ENCODE measurements at places on chromosomes 6 and 20.
A peak's percentile ranks its signal among the peaks of the same experiment; 100 is the strongest.

GRCh38 chr6:34633785-34634184 is 62.8 kb downstream of the ILRUN start:
- no peak for DNase-seq

DNA sequence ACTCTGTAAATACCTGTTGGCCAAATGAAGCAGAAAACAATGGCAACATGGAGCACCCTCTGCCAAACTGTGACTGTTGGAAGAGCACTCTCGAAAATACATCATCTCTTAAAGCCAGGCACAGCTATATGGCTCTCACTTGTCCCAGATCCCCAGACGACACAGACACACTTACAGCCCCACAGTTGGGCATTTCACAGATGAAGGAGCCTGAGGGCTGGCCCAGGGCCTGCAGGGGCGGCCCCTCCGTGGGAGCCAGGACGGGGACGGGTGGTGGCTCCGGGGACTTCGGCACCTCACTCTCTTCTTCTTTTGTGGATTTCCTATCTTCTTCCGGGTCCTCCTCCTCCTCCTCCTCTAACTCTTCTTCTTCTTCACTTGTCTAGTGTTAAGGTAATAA is 18.4 kb upstream of the MRPS10 start:
- DNase-seq = no peak

DNA sequence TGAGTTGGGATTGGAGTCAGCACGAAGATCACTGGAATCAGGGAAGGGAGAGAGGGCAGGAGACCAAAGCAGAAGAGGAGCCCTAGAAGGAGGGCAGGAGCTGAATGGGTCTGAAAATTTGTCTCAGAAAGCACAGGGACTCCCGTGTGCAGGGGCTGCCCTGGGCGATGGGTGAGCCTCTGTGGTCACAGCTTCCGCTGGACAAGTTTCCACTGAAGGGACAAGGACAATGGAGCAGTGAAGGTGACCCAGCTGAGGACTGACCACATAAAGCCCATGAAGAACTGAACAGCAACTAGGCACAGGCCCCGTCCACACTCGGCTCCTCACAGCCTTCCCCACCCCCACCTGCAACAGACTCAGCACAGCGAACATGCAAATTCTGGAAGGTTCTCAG is 3.5 kb downstream of the HLA-C start:
- no peak for DNase-seq

DNA sequence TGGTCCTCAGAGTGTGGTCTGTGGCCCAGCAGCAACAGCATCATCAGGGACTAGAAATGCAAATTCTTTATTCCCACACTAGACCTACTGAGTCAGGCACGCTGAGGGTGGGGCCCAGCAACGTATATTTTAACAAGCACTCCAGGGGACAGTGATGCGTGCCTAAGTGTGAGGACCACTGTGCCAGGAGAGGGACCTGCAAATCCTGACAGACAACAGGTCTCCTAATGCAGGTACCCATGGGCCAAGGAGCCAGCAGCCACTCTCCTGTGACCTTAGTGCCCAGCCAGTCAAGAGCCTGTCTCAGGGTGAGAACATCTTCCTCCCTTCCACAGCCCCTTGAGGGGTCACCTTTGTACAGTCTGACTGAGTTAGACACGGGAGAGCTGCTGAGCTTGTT is 8.0 kb upstream of the MYLK2 start:
- no peak for DNase-seq

- no peak for DNase-seq
Observed at GRCh38 chr20:51489611-51490010, 52.9 kb downstream of the NFATC2 start.

GRCh38 chr6:80126657-80127345 is 20.3 kb downstream of the BCKDHB start:
- DNase-seq = no peak

- no peak for DNase-seq
Observed at GRCh38 chr20:32470025-32470861, 112.1 kb downstream of the ASXL1 start.

DNA sequence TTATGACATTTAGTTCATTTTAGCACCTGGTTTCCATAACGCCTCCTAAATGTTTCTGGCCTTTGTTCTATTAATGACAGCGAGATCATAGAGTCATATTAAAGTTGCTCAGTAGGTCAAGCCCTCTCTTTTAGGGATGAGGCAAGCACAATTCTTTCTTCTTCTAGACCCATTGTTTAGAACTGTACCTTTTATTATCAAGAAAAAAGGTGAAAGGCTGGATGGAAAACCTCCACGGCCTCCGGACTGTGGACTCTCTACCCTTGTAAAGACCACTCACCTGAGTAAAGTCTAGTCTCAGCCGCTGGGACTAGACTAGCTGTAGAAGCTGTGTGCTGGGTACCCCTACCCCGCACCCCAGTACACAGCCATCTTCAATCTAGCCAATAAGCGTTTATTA is 6.0 kb upstream of the AFDN start:
- no peak for DNase-seq

- DNase-seq = no peak
Observed at GRCh38 chr6:67411036-67411435, 1224.0 kb upstream of the ADGRB3 start.

DNA sequence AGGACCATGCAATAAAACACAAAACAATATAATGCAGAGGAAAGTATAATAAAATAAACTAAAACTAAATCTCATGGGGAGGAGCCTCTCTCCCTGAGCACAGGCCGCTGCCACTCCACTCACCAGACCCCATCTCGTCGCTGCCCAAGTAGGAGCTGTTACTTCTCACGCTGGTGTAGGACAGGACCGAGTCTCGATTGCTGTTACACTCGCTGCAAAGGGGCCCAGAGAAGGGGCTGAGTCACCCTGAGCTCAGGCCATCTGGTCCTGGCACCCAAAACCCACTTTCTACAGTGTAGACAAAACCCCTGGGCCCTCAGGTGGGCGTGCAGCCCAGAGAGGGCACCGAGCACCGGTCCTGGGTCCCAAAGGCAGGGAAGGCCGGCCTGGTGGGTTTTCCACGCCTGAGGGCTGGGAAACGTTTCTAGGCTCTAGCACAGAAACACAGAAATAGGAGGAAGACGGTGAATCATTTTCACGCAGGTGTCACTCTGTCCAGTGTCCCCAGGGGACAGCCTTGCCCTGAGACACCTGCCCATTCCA is 183.4 kb downstream of the PREX1 start:
- DNase-seq = no peak

DNA sequence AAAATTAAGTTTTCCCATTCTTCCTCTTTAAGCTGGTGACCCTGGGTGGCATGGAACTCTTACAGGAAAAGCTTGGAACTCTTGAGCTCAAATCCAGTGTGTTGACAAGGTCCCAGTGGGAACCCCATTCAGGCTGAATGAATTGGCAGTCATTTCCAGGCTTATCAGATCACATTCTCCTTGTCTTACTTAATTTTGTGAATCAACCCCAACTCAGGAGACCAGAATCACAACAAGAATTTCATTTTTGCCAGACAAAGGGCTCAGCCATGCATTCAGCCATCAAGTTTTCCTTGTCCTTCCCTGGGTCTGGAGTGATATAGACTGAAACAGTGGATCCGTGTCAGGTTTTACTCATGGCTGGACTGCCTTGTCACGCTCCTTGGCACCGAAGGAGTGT is 92.1 kb upstream of the EEF1E1 start:
- DNase-seq = no peak

- DNase-seq = no peak
Observed at GRCh38 chr20:19868441-19868840, 110.4 kb downstream of the RIN2 start.

- no peak for DNase-seq
Observed at GRCh38 chr20:46128310-46129151, 10.4 kb downstream of the CD40 start.

GRCh38 chr6:12653486-12653885 is 63.1 kb upstream of the PHACTR1 start:
- no peak for DNase-seq

- DNase-seq = no peak
Observed at GRCh38 chr6:15184441-15184861, 61.4 kb upstream of the JARID2 start.

DNA sequence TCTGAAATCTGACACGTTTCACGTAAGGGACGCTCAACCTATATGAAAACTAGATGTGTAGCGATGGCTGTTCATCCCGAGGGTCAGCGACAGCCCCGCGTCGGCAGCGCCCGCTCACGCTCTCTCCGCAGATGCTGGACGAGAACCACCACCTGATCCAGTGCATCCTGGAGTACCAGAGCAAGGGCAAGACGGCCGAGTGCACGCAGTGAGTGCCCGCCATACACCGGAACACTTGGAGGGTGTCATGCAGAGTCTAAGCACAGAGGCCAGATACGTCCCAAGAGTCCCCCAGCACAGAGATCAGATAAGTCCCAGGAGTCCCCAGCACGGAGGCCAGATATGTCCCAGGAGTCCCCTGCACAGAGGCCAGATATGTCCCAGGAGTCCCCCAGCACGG is 15.0 kb downstream of the SS18L1 start:
- DNase-seq = no peak

DNA sequence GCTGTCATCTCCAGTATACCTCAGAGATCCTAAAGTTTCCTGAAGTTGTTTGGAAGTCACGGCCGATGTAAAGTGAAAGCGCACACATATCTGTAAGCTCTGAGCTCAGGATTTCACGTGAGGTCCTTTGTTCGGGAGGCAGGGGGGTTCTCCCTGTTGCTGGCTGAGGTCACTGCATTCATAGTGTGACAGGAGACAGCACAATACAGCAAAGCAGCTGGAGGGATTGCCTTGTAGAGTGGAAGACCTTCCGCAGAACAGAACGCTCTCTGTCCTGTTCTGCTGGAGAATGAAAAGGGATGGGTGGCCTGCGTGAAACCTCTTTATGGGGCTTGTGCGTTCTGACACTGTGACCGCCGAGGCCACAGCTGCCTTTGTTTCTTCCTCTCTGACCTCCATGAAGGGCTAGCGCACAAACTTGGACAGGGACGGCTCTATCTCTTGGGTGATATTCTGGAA is 13.4 kb upstream of the SERPINB1 start:
- no peak for DNase-seq

DNA sequence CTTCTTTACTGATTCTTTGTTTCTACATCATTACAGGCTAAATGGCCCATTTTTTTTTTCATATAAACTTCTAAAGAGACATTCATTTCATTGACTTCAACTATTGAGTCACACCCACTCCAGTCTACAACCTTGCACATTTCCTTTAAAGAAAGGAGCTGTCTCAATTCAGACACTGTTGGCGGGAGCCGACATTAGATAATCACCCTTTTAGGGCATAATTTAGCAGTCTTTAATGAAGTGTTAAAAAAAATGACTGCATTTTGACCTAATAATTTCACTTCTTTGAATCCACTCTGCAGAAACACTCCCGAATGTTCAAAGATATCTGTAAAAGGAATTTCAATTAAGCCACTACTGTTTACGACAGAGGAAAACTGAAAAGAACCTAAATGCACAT is 1.5 kb downstream of the EPM2A start:
- DNase-seq = no peak

- DNase-seq = no peak
Observed at GRCh38 chr6:152233547-152234320, 403.4 kb downstream of the SYNE1 start.

GRCh38 chr6:33630014-33630413 is 8.9 kb downstream of the ITPR3 start:
- no peak for DNase-seq

- no peak for DNase-seq
Observed at GRCh38 chr6:147738099-147738498, 229.6 kb downstream of the SAMD5 start.

- no peak for DNase-seq
Observed at GRCh38 chr6:40252531-40253258, 318.4 kb upstream of the MOCS1 start.

DNA sequence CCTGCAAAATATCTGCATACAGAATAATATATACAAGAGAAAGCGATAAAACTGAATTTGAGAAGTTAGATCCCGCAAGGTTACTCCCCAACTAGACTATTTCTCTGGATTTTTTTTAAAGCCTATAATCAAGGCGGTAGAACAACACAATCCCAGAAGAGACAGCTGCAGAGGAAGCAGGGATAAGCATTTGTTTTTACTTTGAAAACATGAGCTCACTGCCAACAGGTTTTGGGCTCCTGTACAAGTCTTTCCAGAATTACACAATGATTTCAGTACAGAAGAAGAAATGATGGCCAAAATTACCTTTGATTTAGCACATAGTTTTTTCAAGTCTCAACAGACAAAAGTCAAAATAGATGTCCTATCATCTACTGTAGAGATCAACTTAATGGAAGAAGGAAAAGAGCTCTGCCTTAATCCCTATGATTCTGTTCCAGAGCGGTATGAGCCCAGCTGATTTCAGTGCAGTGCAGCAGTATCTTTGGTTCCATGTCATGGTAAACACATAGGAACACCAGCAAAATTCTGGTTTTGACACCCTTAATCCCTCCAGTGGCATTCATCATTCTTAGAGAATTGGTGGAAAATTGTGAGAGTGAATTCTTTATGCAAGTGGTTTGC is 304.3 kb downstream of the HDGFL1 start:
- DNase-seq = peak; percentile 34

DNA sequence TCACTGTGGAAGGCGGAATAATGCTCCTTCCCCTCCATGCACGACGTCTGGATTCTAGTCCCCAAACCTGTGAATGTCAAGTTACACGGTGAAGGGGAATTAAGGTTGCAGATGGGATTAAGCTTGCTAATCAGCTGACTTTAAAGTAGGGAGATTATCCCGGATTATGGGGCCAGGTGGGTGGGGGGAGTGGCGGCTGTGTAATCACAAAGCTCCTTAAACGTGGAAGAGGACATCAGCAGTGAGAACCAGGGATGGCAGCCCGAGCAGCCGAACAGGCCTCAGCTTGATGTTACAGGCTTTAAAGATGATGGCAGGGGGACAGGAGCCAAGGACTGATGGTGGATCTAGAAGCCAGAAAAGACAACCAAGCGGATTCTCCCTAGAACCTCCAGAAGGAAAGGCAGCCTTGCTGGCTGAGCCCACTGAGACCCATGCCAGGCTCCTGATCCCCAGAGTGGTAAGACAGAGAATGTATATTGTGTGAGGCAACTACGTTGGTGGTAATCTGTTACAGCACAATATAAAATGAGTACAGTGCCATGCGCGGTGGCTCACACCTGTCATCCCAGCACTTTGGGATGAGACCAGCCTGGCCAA is 117.5 kb downstream of the SCML4 start:
- no peak for DNase-seq

All from fibroblast of skin of left quadriceps (primary cell).